ENCODE measurements at places on chromosomes 1 and 21.

- DNase-seq = no peak
Observed at GRCh38 chr1:205436776-205437410, 15.0 kb upstream of the LEMD1 start.

- DNase-seq = no peak
Observed at GRCh38 chr1:207851696-207852095, 59.2 kb downstream of the CD34 start.

DNA sequence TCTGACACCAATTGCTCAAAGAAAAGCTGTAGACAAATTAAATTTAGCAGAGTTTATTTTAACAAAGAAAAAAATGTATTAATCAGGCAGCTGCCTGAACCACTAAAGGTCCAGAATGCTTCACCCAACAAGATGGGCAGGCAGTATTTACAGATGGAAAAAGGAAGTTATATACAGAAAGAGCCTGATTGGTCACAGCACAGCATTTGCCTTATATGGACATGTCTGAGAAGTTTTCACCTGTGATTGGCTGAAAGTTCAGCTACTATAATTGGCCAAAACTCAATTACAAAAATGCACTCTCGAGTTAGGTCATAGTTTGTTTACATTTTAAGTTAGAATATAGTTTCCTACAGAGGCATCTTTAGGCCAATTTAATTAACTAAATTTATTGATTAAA lies 15.1 kb upstream of the FMO1 start:
- no peak for DNase-seq

DNA sequence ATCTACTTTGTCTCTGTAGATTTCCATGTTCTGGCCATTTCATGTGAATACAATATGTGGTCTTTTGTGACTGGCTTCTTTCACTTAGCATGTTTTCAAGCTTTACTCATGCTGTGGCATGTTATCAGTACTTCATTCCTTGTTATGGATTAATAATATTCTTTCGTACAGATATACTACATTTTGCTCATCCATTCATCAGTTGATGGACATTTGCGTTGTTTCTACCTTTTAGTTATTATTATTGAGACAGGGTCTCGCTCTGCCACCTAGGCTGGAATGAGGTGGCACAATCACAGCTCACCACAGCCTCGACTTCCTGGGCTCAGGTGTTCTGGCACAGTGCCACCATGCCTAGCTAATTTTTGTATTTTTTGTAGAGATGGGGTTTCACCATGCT lies 21.4 kb downstream of the SFPQ start:
- no peak for DNase-seq

DNA sequence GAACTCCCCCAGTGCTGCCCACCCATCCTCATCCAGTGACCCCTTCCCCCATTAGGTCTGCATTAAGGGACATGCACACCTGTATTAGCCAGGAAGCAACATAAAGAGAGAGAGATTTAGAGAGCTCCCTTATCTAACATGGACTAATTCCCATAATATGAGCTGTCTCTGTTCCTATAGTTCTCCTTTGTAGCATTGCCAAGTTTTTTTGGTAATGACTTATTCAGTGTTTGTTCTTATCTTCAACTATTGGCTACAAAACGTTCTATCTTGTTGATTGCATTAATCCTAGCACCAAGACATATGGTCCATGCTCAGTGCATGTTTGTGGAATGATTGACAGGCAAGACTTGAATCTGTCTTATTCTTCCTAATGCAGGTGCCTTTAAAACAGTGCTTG lies 264.0 kb downstream of the ADGRL2 start:
- DNase-seq = no peak

- DNase-seq = no peak
Observed at GRCh38 chr1:70164350-70164749, 41.0 kb downstream of the LRRC40 start.

- no peak for DNase-seq
Observed at GRCh38 chr1:30700528-30701257, 22.7 kb downstream of the MATN1 start.

DNA sequence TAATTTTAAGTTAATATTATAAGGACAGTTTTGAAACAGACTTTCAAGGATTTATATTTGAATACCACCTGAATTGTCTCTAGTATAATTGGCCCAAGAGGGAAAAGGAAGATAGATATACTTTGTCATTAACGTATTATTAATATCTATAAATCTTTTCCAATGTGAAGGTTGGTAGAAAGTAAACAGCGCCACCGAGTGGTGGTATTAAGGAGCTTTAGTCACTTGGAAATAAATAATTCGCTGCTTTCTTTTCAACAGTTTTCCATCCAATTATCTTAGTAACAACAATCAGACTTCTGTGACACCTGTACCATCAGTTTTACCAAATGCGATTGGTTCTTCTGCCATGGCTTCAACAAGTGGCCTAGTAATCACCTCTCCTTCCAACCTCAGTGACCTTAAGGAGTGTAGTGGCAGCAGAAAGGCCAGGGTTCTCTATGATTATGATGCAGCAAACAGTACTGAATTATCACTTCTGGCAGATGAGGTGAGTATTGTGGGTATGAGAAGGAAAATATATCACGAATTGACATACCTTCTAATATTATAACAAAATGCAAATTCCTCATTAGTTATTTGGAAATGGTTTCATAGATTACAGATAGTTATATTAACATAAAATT lies 37.7 kb downstream of the SH3GLB1 start:
- peak; percentile 29 for DNase-seq

DNA sequence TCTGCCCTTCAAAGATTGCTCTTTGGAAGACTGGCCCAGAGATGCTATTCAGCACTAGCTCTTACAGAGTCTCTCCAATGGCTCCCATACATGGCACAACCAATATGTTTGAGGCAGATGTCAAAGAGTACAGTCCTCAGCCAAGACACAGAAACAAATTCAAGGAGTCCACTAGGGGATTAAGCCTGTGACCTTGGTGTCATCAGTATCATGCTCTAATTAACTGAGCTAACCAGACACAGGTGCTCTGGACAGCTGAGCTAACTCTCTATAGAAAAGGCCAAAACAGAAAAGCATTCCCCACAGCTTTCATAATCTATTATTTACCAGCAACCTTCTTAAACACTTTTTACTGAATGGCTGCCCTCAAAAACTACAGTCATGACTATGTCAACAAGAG lies 666.0 kb upstream of the PLXNA2 start:
- DNase-seq = no peak

DNA sequence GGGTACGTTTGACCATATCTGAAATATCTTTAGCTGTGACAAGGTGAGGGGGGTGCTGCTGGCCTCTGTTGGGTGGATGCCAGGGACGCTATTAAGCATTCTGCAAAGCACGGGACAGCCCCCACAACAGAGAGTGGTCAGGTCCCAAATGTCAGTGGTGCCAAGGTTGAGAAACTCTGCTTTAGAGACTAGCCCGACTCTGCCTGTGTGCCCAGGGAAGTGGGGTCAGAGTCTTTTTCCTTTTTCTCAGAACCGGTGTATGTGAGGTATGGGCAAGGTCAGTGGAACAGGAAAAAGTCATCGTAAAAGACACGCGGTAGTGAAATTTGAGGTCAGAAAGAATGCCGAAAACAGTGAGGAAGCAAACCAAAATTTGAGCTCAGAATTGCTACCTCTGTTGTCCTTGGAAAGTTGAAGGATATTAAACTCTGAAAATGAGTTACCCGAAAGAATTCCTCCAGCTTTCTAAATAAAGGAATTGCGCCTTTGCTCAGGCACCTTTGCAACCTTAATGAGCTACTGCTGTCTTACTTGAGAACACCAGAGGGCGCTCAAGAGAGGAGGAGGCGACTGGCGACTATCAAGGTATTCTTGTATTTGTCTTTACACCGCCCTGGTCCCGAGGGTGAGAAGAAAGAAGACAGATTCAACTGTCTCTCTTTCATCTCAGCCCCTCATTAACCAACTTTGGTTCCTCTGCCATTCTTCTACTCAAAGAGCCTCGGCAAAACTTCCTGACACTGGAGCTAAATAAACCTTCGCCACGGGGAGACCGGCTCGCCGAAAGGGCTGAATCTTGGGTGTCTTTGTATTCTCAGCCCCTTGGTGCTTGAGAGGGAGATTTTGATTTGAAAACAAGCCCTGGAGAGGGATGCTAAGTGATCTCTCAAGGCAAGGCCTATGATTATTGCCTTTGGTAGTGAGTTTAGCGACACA lies 85.4 kb upstream of the OLIG2 start:
- peak; percentile 11 for DNase-seq

- no peak for DNase-seq
Observed at GRCh38 chr1:20339811-20340457, 49.3 kb downstream of the VWA5B1 start.

- DNase-seq = no peak
Observed at GRCh38 chr1:53107570-53108322, 34.7 kb downstream of the SLC1A7 start.

- DNase-seq = no peak
Observed at GRCh38 chr1:115833856-115834255, 7.1 kb downstream of the NHLH2 start.

DNA sequence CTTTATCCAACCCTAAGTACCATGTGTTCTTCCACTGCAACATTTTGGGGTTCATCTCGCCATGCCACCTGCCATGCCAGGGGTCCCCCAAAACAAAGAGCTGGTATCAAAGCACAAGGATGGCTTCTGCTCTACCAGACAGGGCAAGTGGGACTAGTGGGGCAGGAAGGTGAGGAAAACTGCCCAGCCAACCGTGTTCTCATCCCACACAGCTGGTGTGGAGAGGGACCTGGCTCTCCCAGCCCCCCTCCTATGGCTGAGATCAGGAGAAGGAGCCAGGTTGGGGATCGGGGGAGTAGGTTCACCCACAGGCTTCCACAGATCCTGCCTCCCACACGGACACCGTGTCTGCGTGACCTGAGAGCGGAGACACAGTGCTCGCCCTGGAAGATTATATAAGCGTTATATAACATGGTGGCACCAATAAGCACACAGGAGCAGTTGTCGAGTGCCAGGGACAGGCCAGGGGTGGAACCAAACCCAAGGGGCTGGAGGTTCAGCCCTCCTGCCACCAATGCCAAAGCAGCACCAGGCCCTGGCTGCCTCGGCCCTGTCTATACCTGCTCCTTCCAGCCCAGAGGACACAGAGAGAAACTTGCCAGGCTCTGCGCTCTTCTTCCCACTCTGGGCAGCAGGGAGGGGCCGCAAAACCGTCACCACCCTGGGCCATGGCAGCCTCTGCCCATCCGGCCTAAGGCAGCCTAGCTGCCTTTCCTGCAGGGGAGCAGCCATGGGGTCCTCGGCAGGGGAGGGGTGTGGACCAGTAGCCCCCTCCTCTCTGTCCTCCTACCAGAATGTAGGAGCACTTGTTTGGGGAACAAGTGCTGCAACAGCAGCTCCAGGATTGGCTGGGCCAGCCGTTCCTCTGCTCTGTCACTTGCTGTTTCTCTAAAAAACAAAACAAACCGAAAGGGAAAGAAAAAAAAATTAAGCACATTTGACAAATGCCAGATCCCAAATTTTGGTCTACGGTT lies 43.5 kb downstream of the CD34 start:
- no peak for DNase-seq

DNA sequence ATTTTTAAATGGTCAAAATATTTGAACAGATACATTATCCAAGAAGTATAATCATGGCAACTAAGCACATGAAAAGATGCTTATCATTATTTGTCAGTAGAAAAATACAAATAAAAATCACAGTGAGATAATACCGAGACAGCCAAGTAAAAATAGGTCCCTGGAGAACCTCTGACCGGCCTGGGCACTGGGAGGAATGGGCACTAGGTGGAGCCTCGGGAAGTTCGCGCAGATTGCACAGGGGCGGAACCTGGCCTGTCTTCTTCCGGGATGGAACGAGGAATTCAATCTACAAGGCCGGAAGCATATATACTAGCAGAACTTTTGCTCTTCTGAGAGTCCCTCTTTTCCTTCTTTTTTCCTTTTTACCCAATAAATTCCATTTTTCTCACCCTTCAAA lies 148.5 kb upstream of the CHRM3 start:
- DNase-seq = no peak

DNA sequence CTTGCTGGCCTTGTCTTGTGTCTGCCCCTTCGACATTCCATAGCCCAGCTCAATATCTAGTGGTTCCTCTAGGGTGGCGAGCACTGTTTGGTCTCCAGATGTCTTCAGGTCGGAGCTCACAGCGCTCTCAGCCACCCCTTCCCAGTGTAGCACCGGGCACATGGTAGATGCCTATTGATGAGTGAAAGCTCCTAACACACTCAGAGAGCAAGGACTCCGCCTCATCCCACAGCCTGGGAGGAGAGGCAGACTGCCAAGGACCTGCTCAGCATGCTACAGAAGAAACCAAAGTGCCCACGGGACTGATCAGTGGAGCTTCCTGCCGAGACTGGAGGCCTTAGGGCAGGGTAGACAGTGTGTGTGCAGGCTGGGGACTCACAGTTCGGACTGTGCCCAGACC lies 10.9 kb downstream of the PCSK9 start:
- no peak for DNase-seq

DNA sequence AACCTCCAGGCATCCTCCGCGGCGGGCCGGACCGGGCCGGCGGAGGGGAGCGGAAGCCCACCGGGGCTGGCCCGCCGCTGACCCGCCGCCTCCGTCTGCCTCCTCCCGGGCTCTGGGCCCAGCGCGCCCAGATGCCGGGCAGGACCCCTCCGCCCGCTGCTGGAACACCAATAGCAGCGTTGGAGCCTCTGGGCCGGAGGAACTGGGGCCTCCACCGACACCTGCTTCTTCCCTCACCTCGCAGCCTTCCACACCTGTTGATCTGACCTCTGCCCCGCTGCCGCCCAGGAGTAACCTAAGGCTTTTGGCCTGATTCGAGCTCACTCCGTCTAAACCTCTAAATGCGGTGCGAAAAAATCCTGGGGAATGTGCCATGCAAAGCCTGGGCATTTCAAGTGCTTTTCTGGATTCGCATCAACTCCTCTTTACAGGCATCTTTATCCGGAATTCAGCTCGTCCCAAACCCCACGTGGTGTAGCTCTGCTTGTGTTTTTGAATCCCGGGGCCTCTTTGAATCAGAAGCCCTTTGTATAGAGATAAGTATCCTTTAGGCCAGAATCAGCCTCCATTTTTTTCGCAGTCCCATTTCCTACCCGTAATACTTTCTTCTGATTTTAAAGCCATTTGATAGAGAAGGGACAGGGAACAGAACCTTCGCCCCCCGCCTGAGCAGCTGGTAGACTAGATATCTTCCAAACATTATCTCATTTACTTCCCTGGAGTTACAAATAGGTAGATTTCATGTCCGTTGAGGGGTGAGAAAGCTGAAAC lies 680 bp upstream of the CNN3 start:
- DNase-seq = no peak

- no peak for DNase-seq
Observed at GRCh38 chr1:170680428-170680827, 16.5 kb downstream of the PRRX1 start.

- no peak for DNase-seq
Observed at GRCh38 chr1:115832651-115833050, 8.3 kb downstream of the NHLH2 start.

DNA sequence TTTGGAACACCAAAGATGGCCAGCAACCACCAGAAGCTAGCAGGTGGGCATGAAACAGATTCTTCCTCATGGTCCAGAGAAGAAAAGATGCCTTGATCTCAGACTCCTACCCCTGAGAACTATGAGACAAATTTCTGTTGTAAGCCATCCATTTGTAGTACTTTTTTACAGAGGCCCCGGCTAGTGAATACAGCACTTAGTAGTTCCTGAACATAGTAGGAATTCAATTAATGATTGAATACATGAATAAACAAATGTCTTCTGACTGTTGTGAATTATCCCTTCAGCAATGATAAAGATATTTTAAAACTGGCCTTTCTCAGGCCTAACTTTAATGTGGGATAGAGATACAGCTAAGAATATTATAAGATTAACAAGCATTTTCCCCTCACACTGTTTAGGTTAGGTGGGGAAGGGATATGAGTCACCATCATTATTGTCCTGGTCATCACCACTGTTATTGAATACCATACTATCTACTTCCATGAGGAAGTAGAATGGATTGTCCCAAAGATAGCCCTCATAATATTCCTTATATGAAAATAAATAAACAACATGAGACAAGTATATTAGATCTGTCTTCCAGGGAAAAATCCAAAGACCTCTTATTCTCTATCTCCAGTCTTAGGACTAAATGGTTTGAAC lies 51.4 kb downstream of the ADCY10 start:
- DNase-seq = no peak
